ENCODE measurements at places on chromosomes 12 and 14.

DNA sequence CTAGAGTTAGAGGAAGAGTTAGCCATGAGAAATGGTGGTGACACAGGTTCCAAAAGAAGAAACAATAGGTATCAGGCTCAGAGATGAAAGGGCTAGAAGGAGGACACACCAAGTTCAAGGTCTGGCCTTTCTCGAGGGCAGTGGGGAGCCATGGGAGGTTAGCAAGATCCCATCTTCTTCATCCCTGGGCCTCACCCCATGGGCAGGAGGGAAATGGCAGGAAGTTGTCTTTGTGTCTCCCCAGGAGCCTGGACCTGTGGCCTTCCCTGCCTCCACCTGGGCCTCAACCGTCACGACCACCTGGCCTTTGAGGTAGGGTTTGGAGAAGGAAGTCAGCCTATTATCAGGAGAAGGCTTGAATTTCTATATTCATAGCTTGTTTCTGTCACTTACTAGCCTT lies 5.8 kb upstream of the AQP2 start:
- no peak for DNase-seq

DNA sequence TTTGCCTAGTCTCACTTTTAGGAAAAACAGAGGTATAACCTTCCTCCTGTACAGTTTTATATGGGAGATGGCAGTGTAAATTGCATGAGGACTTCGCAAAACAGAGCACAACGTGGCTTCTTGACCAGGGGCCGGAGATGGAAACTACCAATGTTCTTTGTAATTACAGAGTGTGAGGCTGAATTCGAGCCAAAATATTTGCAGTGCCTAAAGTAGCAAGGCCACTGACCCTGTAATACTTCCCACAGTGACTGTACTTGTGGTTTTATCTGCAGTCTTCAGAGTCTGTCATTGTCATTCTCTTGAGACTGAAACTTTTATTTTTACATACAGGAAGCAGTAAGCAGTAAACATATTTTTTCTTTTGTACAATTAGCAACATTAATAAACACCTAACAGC lies 98.9 kb downstream of the RERG start:
- no peak for DNase-seq

GRCh38 chr14:51333901-51334521 lies 94.0 kb downstream of the TMX1 start:
- no peak for DNase-seq

- no peak for DNase-seq
These were observed 15.6 kb upstream of the KERA start for GRCh38 chr12:91073426-91073825.

- no peak for DNase-seq
These were observed 613.7 kb downstream of the DIO2 start for GRCh38 chr14:79597566-79597965.

DNA sequence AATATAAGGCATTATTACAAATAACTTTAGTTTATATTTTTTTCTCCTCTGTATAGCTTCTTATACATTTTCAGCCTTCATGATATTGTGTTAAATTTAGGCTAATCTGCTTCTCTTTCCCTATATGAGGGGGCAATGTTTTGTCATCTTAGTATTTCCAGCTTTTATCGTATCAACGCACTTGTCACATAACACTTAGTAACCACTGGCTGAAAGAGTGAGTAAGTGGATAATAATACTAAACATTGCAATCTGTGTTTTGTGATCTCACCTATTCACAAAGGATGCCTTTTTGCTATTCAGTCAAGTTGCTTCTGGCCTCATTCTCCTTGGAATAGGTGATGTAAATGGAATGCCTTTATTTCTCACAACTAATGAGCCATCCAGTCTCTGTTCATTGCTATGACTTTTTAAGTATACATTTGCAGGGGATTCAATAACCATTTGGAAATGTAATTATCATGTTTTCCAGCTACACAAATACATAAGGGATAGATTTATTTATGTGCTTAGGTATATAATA lies 260.9 kb downstream of the BMP4 start:
- no peak for DNase-seq

GRCh38 chr12:62763312-62763711 lies 171.6 kb downstream of the PPM1H start:
- no peak for DNase-seq

DNA sequence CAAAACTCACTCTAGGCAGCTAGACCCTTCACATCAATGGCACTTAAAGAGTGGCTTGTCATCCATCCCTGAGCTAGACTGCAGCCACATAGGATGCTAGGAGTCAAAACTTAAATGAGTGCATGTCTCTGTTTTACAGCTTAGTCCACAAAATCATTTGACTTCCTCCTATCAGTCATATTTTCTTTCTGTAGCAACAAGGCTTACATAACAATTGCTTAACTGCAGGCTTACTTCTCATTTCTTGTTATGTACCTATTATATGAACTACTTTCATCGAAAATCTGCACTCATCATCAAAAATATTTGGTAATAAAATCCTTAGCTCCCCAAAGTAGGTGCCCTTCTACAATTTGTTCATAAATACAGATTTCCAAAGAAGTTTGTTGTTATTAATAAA lies 30.1 kb downstream of the CLEC1A start:
- DNase-seq = no peak

- no peak for DNase-seq
These were observed 15.5 kb upstream of the ETNK1 start for GRCh38 chr12:22609501-22609900.

GRCh38 chr12:24483732-24484131 lies 465.2 kb downstream of the BCAT1 start:
- DNase-seq = no peak

- peak; percentile 3 for DNase-seq
These were observed 50.5 kb upstream of the PNMA1 start for GRCh38 chr14:73764406-73765280.

DNA sequence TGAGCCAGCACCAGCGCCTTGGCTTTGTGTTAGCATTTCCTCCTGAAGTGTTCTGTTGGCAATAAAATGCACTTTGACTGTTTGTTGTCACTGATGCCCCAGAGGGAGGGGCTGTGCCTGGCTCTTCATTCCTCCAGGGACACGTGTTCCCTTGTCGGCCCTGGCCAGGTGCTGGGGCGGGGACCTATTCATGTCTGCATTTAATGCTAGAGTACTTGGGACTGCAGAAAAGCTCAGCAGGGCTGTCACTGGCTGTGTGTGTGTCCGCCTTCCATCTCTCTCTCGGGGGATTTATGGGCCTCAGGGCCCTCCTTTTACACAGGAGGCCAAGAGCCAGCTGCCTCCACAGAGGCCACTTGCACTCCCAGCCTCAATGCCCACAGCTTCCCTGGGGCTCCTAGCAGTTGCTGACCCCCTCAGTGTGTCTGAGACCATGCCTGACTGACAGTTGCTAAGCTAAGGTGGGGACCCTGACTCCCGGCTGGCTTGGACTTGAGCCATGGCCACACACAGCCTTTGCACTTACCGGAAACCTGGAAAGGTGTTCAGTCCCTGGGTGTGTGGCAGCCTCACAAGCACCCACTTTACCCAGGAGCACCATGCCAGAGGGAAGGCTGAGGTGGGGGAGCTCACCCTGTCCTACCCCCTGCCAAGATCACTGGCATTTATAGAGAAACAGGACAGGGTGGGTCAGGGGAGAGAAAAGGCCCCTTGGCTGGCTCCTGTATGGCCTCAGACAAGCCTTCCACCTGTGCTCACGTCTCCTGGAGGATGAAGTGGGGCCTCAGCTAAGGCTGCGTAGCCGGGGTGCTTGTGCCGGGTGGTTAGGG lies 27.8 kb downstream of the HIP1R start:
- no peak for DNase-seq

DNA sequence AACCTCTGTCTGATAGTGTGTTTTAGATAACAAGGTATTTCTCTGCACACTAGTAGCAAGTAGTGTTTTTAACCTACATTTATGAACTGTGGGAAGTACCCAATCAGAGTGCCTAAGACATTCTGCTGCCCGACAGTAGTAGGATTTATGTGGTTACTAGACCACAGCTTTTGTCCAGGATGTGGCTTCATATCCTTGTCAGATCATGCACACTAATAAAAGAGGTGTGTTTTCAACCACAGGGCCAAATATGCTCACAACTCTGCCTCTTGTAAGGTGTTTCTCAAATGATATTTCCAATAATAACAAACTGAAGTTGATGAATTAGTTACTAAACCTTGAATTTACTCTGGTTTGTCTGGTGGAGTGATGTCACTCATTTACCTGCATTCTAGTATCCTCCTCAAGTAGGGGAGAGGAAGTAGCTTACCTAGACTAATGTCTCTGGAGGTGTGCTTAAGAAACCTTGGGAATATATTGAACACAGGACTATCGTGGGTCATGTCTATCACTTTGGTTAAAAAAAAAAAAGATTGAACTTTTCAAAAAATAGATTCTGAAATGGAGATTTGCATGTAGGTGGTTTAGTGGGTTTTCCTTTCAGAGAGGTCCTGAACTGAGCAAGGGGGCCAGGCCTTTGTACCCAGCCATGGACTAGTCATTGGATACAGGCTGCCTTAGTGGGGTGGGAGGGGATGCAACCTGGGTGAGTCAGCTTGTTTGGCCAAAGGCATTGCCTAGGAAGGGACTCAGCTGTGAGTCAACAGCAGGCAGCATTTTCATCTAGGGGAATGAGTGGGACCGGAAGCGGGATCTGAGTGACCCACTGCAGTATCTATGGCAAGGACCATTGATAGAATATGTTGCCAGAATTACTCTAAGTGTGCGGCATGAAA lies 14.1 kb downstream of the FBXW8 start:
- DNase-seq = peak; percentile 83

DNA sequence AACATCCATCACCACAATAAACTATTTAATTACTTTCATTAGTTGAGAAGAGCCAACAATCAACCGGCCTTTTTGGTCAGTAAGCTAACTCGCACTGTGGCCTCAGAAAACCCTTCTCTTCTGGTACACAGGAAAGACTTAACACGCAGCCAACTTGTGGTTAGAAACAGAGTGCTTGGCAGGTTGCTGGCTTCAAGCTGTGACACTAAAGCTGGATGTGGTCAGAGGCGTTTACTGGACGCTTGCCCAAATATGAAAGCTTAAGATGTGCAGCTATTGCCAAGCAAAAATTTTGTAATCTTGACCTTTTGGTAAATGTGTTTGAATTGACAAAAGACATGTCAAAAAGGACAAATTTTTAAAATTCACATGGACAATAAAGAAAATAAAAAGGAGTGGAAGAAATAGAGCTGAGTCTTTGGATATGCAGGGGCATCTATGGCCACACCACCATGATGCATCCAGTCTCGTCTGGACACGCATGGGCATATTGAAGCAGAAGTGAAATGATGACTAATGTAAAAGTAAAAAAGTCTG lies 2.6 kb upstream of the KLRK1 start:
- DNase-seq = no peak

- DNase-seq = no peak
These were observed 4.3 kb downstream of the DEGS2 start for GRCh38 chr14:100155049-100155621.

- no peak for DNase-seq
These were observed 91.1 kb upstream of the SLC38A4 start for GRCh38 chr12:46916796-46917419.

- no peak for DNase-seq
These were observed 53.0 kb upstream of the KITLG start for GRCh38 chr12:88633312-88633711.

DNA sequence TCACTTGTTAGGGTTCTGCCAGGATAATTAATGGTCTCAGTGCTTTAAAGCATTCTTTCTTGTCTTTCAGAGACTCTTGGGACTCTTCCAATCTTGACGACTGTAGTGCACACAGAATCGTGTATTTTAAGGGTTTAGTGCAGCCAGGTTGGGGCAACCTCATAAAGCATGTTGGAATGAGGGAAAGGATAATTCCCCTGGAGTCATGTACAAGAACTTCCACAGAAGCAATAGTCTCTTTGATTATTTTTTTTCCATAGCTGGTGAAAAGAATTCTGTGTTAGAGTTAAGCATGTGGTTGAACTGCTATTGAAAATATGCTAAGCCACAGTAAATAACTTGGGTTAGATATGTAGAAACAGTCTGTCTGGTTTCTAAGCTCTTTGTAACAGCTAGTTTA lies 246.8 kb upstream of the DAAM1 start:
- DNase-seq = no peak

DNA sequence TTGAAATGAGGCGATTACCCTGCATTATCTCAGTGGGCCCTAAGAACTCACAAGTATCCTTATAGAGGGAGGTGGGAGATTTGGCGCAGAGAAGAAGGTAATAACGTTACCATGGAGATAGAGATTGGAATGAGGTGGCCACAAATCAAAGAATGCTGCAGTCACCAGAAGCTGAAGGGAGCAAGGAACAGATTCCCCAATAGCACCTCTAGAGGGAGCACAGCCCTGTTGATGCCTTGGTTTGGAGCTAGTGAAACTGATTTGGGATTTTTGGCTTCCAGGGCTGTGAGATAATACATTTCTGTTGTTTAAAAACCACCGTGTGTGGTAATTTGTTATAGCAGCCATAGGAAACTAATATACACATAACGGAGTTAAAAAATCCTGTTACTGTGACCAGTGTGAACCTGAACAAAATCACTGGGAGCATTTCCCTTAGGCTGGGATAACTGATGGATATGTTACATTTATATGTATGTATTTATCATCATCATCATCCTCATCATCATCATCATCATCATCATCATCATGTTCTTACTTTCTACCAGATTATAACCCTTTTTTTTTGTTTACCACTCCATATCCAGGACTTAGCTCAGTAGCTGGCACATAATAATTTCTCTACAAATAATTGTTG lies 100.3 kb downstream of the LIN7A start:
- DNase-seq = no peak

DNA sequence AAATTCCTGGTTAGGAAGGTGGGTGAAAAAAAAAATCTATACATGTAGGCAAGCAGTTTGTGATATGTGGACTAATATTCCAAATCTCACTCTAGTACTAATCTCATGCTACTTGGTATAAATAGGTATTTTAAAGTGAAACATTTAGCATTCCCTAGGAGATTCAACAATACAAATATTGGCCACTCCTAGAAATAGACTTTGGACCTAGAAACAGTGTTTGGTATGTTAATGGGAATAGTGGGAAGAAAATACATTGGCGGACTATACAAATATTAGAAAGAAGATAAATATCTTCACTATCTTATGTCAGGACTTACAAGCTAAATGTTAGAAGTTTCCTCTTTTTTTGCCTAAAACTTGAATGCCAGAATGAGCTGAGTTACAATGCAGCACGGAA lies 28.2 kb downstream of the HIGD1C start:
- no peak for DNase-seq

- no peak for DNase-seq
These were observed 89.3 kb upstream of the ALX1 start for GRCh38 chr12:85190728-85191127.

DNA sequence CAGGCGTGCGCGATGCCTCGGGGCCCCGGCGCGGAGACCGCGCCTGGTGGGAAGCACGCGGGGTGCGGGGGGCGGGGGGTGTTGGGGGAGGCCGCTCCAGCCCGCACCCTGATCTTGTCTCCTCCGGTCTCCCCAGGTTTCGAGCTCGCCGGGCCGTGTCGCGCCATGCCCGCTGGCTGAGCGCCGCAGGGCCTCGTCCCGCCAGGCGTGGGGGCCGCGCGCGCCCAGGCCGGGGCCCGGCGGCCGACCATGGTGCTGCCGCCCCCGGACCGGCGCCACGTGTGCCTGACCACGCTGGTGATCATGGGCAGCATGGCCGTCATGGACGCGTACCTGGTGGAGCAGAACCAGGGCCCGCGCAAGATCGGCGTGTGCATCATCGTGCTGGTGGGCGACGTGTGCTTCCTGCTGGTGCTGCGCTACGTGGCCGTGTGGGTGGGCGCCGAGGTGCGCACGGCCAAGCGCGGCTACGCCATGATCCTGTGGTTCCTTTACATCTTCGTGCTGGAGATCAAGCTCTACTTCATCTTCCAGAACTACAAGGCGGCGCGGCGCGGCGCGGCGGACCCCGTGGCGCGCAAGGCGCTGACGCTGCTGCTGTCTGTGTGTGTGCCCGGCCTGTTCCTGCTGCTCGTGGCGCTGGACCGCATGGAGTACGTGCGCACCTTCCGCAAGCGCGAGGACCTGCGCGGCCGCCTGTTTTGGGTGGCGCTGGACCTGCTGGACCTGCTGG lies 2.4 kb downstream of the TMEM121 start:
- no peak for DNase-seq

Measured in CD4-positive, alpha-beta T cell treated with Interleukin-6 at 100 ng/mL for 8 hours (primary cell).